ENCODE measurements at places on chromosomes 12 and 14. TPM values are rescaled to one million over a fixed set of nuclear protein-coding genes. Genes with fewer than 3 reads are reported as not detected.

The FOXG1 gene
- not detected for total RNA-seq

The USP44 gene
- 8.4 TPM for total RNA-seq

The TMEM253 gene
- total RNA-seq = 0.35 TPM

The AMHR2 gene
- total RNA-seq = not detected

The CPNE8 gene
- total RNA-seq = 3.1 TPM

DNA sequence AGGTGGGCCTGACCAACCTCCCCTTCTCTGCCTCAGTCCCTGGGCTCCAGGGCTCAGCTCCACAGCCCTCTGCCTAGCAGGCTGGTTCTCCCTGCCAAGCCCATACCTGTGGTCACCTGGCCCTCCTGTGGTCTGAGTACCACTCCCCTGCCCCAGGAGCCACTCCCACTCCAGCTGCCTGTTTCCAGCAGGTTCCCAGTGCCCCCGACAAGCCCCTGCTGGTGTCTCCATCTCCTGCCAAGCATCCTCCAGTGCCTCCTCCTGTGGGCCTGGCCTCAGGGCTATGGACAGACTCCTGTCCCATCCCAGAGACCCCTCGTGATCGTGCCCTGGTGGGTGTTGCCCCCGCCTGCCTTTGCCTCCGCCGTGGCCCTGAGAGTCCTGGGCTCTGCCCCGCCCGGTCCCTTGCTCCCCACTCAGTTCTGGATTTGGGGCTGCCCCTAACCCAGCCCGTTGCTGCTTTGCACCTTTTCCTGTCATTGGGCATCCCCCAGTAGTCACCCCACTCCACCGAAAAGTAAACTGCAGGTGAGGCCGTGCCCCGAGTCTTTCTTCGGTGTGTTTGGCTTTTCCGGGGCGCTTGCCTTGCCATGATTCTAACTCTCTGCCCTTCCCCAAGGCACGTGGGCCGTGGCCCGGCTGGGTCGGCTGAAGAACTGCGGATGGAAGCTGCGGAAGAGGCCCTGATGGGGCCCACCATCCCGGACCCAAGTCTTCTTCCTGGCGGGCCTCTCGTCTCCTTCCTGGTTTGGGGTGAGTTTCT, 9.8 kb downstream of the MEG3 start:
- DNase-seq = no peak
- peaks cover 7% of the 10 kb centered on the region for H3K27me3 ChIP-seq
- H3K4me1 ChIP-seq = no peaks in the 10 kb centered on the region
- no peak overlapping the region for H3K4me3 ChIP-seq
- H3K27ac ChIP-seq = no peak overlapping the region

- H3K4me1 ChIP-seq = no peaks in the 10 kb centered on the region
- H3K4me3 ChIP-seq = no peak overlapping the region
- H3K27ac ChIP-seq = no peak overlapping the region
- no peaks in the 10 kb centered on the region for H3K27me3 ChIP-seq
- peaks cover 1% of the 10 kb centered on the region for H3K36me3 ChIP-seq
These were observed 800.2 kb downstream of the FSCB start for GRCh38 chr14:43706900-43707299.

Measured in activated T-cell treated with anti-CD3 and anti-CD28 coated beads, Interleukin-2, amount 50 U/mL, for 72 hours (primary cell).